Hippocampal formation (tissue), 2 donors: ENCODE measurements at places on chromosomes 13 and 19.

- DNase-seq: no peak
Measured at GRCh38 chr19:33256261-33256660, 30.6 kb upstream of the SLC7A10 start.

- no peak for DNase-seq
Measured at GRCh38 chr13:19985219-19985556, 26.7 kb downstream of the ZMYM2 start.

GRCh38 chr13:77919246-77919920 lies 752 bp upstream of the EDNRB start:
- no peak for DNase-seq

- peak; percentile 52 for DNase-seq
Measured at GRCh38 chr13:57627663-57628062, 3.9 kb upstream of the PCDH17 start.

DNA sequence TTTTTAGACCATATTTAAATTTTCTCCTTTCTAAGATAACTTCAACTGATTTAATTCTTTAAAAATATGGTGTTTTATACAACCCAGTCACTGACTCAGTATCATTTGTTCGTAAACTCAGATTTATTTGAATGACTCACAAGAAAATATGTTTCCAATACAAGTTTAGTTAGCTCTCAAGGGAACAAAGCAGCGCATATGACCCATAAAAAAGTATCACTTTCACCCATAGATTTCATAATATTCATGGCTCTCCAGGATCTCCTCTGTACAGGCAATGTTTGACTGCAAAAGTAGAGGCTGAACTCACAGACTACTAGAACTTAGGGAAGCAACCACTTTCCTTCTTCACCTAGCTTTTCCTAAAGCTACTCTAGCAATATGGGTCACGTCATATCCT lies 405.6 kb upstream of the PCDH9 start:
- DNase-seq: no peak
